ENCODE measurements at places on chromosomes 2 and 18.

DNA sequence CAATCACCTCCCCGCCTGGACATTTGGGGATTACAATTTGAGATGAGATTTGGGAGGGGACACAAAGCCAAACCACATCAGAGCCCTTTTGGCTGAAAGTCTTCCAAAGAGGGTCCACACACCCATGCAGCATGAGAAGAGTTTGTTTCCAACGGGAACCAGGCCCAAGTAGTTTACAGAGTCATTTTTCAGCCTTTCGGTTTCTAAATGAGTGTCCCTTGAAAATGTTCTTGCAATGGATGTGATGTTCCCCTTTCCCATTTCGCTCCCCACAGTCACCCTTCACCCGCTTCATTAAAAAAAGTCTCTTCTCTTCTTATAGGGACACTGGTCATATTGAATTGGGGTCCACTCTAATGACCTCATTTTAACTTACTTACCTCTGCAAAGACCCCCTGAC, 157.4 kb downstream of the ARL4C start:
- no peak for DNase-seq

GRCh38 chr2:219919506-219919905, 292.1 kb downstream of the SLC4A3 start:
- DNase-seq: no peak

GRCh38 chr2:46723346-46723745, 192.3 kb downstream of the MCFD2 start:
- no peak for DNase-seq

DNA sequence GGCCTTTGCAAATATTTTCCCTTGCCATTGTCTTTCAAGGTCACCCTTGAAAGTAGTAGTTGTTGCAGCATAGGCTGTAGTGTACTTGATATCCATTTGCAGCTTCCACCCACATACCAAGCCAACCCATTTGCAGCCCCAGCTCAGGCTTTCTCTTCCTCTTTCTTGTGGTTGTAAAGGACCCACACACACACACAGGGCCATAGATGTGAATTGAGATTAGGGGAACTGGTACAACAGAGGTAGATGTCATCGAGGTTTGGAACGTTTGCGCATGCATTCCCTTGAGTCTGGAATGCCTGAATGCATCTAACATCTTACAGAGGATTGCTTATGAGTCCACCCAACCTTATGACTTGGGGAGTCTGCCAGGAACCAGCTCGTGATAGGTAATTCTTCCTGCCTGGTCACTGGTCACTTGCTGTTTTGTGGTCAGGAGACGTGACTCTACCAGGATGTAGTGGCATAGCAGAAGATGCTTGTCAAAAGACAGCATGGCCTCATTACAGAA, 91.9 kb downstream of the MRPS9 start:
- DNase-seq: no peak

- DNase-seq: no peak
Observed at GRCh38 chr2:85651097-85651496, 16.9 kb downstream of the SFTPB start.

DNA sequence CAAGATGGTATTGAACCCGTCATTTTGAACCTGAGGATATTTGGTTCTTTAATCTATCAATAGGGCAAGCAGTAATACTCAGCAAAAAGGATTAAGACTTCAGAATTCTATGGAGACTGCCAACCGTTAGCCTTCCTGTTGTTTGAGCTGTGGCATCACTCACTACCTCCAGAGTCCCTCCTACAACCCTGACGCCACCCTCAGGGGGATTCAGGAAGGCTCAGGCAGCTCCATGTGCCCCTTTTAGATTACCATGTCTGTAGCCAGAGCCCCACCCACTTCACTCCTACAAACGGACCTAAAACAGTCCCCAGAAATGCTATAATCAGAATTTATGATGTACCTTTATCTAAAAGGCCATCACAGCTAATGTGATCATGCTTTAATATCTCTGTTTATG, 172.9 kb downstream of the EPHA4 start:
- no peak for DNase-seq

DNA sequence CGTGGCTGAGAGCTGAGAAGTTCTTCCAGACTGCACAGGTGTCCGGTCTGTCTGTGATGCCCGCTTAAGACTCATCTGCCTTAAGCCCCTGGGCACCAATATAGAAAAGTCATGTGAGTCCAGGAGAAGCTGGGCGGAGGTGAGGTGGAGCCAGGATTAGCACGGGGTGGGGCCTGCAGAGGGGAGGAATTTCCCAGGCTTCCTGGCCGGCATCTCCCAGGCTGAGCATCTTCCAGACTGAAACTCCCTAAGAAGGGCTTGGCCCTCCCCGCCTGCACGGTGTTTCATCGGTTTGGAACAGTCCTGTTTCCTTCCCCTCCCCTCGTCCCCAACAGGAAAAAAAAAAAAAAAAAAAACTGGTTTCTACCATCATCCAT, 270.3 kb downstream of the ATAD2B start:
- no peak for DNase-seq

- peak; percentile 20 for DNase-seq
Observed at GRCh38 chr2:46555011-46555410, 75.6 kb downstream of the TMEM247 start.

GRCh38 chr2:239344857-239345216, 56.0 kb downstream of the HDAC4 start:
- no peak for DNase-seq

DNA sequence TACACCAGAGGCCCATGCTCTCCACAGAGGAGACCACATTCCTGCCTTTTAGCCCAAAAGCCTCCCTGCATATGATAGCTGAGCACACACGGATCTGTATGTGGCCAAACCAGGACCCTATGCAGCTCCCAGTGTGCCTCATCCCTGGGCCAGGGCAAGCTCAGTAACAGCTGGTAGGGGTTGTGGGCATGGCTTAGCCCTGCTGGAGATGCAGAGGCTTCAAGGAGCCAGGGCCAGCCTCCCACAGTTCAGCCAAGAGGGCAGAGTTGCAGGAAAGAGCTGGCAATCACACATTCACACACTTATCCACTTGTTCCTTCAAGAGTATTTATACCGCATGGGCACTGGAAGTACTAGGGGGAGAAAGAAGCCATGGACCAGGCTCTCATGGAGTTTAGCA, 1.6 kb upstream of the LIMS2 start:
- no peak for DNase-seq

DNA sequence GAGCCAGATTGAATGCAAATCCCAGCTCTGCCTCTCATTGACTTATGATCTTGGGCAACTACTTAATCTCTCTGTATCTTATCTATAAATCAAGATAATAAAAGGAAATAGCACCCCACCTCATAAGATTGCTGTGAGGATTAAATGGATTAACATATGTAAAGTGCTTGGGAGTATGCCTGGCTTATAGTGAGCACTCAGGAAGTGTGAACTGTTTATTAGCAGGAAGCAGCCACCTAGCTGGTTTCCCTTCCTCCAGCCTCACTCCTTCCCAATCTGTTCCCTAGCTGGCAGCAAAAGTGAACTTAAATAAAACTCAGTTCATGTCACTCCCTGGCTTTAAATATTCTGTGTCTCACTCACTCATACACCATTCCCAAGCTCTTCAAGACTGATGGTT, 526.6 kb upstream of the PKDCC start:
- DNase-seq: no peak

GRCh38 chr2:26588576-26588975, 52.6 kb downstream of the CIB4 start:
- DNase-seq: no peak

DNA sequence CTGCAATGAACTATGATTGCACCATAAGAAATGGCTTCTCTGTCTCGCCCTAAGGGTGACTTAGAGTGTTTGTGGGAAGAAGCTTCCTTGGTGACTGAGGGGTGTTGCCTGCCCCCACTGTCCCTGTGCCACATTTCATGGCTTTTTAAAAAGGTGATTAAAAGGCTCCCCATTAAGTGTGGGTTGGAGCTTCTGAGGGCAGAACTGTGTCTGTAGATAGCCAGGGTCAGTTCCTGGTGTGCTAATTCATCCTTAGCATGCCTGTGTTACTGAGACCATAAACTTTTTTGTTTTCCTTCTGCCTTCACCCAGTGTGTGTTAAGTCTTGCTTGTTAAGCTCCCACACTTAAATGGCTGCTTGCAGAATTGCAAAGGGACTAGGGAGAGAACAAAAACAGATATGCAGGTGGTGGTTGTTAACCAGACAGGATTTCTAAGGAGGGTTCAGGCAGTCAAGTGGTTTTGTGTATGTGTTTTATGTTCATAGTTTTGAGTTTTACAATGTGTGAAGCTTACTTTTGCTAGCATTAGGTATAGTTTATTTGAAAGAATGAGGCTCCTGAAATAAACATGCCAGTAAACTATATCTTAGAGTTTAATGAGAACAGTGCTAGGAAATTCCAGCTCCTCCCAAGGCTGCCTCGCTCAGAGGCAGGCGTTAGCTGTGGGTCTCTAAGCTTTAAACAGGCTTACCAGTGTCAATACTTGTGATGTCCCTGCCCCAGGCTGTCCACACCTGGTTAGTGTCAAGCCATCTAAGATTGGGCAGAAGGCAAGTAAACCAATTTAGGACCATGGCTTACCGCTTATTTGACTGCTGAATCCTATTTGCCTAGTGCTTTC, 14.5 kb downstream of the CERS6 start:
- no peak for DNase-seq

GRCh38 chr18:56306797-56307196, 331.6 kb downstream of the TXNL1 start:
- no peak for DNase-seq

DNA sequence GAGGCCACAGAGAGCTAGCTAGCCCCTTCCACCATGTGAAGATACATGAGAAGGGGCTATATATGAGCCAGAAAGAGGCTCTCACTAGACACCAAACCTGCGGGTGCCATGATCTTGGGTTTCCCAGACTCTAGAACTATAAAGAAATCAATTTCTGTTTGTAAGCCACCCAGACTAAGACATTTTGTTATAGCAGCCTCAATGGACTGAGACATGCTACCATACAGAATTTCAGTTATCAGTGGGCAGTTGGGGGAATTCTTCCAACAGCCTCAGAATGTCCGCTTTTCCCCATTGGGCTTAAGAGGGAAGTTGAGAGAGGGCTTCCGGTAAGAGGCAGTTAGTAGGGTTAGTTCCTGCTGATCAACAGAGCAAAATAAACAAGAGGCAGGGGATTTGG, 39.2 kb downstream of the TNP1 start:
- no peak for DNase-seq

GRCh38 chr2:152415231-152415642, 80.3 kb downstream of the FMNL2 start:
- DNase-seq: no peak

DNA sequence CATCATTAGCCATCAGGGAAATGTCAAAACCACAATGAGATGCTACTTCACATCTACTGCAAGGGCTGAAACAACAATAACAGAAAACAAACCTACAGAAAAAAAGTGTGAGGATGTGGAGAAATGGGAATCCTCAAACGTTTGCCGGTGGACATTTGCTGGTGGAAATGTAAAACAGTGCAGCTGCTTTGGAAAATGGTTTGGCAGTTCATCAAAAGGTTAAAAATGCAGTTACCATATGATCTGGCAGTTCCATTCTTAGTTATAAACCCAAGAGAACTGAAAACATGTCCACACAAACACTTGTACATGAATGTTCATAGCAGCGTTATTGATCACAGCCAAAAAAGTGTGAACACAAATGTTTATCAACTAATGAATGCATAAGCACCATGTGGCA, 44.2 kb downstream of the PROC start:
- DNase-seq: no peak

DNA sequence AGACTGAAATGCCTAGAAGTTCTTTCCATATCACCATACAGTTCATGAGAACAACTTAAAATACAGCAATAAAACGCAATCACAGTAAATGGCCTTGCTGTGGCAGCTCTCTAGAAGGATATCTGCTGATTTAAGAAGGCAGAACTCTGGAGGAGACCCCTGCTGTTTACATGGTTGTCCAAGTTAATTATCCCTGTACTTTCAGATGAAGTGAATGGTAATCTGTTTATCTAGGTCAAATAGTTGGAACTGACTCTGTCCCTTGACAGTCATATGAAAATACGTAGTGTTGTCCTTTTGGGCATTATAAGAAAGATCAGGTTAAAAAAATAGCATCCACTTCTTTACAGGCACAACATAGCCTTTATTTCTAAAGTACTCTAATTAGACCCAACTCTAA, 115.6 kb downstream of the COLEC12 start:
- no peak for DNase-seq

DNA sequence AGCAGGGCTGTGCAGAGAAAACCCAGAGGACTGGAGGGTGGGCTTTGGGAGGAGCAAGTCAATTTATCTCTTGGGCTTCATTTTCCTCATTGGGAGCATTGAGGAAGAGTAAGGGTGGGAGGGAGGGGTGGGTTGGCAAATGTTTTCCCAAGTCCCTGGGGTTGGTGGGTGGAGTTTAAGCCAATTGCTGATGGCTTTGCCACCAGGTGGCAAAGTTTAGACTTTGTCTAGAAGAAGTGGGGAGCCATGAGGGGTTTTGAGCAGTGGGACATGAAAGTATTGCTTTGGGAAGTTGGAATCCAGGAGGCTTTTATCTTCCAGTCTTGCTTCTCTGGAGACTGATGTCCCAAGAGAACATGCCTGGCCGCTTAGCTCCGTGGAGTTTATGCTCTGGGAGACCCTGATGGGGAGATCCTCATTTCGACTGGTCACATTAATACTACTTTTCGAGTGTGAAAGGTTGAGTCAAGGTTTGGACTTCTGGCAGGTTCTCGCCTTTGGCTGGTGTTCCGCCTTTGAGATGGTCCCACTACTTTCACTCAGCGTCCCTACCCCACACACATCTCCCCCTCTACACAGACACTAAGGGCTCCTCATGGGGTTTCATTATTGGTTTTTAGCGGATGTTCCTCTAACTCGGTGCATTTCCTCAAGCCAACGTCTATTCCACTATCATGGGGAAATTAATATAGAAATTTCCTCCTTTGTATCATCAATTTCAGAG, 126.7 kb downstream of the PRKCE start:
- DNase-seq: no peak

DNA sequence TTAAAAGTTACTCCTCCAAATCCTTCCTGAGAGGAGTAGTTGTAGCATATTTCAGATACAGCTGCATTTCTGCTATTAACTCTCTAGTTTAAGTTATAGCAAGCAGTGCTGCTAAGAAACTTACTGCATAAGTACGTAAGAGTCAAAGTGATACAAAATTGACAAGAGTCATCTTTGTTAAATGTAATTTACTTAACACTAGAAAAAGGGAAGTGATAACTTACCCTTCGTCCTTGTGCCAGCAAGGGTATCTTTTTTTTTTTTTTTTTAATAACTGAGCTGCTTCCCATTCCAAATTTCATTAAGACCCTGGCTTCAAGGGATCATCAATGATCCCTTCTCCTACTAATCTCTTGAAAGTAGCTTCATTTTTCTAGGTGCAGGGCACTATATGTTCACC, 493.0 kb downstream of the PLCL1 start:
- DNase-seq: no peak

- no peak for DNase-seq
Observed at GRCh38 chr18:61637905-61638595, 254.8 kb downstream of the RNF152 start.
